AG04450 (cell line): ENCODE measurements at places on chromosomes 6 and 20.

DNA sequence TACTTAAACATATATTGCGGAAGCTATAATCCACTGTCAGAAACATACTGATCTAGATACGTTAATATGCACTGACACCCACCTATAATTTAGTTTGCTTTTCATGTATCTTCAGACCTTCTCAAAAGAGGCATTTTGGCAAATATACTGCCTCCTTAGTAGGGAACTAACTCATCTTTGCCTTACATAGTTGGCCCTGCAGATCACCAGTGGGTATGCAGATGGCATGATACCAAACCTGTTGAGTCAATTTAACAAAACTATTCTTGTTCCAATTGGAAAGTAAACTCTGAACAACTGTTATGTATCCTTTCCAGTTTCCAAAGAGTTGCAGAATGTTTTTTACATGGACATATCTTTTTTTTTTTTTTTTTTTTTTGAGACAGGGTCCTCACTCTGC is 35.6 kb upstream of the TBC1D20 start:
- no peak for DNase-seq

GRCh38 chr6:73511796-73512195 is 9.0 kb downstream of the EEF1A1 start:
- no peak for DNase-seq

DNA sequence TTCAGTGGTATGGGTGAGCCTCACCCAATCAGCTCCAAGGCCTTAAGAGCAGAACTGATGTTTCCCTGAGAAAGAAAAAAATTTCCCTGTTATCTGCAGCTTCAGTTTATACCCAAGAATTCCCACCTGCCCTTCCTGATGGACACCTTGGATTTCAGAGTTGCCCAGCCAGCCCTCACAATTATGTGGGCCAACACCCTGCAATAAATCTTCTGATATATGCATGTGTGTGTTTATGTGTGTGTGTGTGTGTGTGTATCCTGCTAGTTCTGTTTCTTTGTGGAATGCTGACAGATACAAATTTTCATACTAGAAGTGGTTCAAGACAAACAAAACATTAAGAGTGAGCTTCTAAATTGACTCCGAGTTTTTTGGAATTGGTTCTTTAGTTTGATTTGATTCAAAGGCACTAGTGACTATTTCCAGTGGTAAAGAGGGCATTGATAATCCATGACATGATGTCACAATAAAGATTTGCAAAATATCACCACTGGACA is 246.6 kb upstream of the BTBD3 start:
- DNase-seq: no peak

- no peak for DNase-seq
Measured at GRCh38 chr6:110875548-110876169, 1.1 kb downstream of the AMD1 start.

- no peak for DNase-seq
Measured at GRCh38 chr20:13449868-13450434, 188.8 kb downstream of the TASP1 start.

DNA sequence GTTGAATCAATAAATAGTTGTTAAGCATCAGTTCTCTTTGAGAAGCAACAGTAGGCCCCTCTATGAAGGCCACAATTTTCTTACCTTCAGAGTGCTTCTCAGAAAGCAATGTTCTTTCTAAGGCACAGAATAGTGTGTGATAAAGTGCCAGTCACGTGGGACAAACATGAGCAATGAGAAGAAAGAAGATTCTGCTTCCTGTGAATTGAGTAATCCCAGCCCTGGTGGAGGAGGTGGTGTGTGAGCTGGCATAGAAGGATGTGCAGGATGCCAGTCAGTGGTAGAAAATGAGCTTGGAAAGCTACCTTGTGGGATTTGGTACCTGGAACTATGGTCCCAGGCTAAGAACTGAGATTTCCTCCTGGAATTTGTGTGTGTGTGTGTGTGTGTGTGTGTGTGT is 21.7 kb downstream of the KIZ start:
- no peak for DNase-seq

- DNase-seq: no peak
Measured at GRCh38 chr20:16926626-16927430, 178.7 kb downstream of the OTOR start.

DNA sequence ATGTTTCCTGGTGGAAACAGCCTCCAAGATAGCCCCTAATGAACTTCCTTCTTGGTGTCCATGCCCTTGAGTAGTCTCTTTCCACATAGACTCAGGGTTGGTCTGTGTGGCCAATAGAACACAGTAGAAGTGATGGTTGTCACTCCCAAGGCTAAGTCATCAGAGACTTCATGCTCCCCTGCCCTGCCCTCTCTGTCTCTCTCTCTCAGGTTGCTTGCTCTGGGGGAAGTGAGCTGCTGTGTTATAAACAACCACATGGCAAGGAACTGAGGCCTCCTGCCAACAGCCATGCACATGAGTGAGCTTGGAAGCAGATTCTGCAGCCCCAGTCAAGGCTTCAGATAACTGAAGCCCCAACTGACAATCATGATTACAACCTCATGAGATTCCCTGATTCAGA is 85.3 kb upstream of the SLC22A16 start:
- no peak for DNase-seq

DNA sequence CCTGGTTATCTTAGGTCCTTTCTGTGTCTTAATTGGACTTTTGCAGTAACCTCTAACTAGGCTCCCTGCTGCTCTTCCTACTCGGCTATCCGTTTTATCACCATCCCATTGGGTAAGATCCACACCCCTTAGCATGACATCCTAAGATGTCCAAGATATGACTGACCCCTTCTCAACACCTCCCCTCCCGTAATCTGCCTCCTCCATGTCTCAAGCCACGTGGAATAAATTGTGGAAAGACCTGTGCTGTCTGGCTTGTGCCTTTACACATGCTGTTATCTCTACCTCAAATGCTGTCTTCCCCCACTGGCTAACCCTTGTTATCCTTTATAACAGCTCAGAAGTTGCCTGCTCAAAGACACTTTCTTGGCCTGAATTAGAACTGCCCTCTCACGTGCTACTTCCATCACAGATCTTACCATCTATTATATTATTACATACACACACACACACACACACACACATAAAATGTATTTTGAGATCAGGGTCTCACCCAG is 26.5 kb downstream of the EIF2S2 start:
- no peak for DNase-seq

DNA sequence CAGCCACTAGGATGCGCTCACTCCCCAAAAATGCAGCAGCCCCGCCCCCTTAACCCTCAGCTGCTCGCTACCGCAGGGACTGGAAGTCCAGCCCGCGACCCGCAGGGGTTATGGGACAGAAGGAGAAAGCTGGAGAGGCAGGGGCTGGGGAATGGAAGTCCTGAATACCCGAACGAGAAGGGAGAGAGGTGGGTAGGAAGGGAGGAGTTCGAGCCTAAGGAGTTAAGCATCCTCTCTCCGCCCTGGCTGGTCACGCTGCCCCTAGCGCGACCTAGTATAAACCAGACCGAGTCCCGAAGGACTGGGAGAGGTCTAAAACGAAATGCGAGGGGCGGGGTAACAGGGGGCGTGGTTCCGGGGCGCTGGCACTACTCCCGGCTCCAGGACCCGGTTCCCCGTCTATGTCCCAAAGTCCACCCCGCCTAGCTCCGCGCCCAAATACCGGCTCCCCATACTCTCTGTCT is 448 bp upstream of the DDAH2 start:
- peak; percentile 51 for DNase-seq

- DNase-seq: no peak
Measured at GRCh38 chr20:24097506-24098245, 109.1 kb upstream of the GGTLC1 start.

- no peak for DNase-seq
Measured at GRCh38 chr6:28693033-28693750, 167.5 kb downstream of the GPX5 start.
